ENCODE measurements at places on chromosomes 7 and 10.
A peak's percentile ranks its signal among the peaks of the same experiment; 100 is the strongest.

DNA sequence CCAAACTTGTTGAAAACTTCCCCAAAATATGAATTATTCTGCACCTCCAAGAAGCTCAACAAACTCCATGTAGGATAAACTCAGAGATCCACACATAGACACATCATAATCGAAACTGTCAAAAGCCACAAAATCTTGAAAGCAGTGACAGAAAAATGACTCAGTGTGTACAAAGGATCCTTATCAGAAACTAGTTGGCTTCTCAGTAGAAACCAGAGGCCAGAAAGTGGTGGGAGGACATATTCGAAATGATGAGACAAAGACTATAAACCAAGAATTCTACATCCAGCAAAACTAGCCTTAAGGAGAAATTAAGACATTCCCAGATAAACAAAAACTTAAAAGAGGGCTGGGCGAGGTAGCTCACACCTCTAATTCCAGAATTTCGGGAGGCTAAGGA, 38.5 kb downstream of the MCMBP start:
- peak; percentile 16 for DNase-seq

GRCh38 chr7:55478700-55479099, 93.6 kb downstream of the VOPP1 start:
- DNase-seq = no peak

GRCh38 chr7:134662166-134662870, 15.7 kb downstream of the BPGM start:
- no peak for DNase-seq

DNA sequence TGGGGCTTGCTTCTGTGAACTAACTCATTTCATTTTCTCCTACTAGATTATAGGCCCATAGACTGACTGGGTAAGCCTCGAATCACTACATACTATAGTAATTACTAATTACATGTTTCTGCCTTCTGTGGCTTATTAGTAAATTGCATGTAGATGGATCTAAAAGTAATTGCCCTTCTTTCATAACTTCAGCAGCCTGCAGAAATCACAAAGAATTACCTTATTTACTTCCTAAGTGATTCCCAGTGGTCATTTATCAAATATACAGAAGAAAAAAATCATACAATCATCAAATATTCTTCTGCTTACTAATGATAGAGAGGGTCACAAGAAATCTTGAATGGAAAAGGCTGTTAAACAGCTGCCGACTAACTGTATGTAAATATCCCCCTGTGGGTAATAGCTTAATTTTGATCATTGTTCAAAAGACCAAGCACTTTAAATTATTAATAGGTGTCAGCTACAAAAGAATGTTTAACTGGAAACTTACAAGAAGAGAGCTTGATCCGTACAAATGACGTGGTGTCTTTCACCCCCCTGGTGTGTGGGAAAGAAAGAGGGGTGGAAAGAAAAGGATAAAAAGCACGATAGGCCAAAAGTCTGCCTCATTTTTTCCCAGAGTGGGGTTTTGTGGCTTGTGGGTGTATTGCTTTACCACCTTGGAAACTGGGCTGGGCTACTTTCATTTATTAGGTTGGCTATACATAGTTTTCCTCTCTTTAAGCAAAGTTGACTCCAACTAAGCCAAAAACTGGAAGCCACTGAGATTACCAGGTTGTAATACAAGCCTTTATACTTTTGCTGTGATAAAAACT, 361.8 kb upstream of the ZMIZ1 start:
- peak; percentile 47 for DNase-seq

All from activated CD8-positive, alpha-beta T cell treated with anti-CD3 and anti-CD28 coated beads for 36 hours (primary cell).